CD4-positive, alpha-beta T cell (primary cell): ENCODE measurements at places on chromosomes 5 and 9. TPM values are rescaled to one million over a fixed set of nuclear protein-coding genes. Genes with fewer than 3 reads are reported as not detected.

The PDE6A gene
- total RNA-seq: not detected

The SLC6A3 gene
- total RNA-seq: not detected

The C9orf50 gene
- not detected for total RNA-seq

GRCh38 chr9:93681269-93682154, 105.1 kb downstream of the PHF2 start:
- no peak for DNase-seq

- DNase-seq: no peak
Observed at GRCh38 chr5:38595132-38595745, 38.8 kb upstream of the LIFR start.

DNA sequence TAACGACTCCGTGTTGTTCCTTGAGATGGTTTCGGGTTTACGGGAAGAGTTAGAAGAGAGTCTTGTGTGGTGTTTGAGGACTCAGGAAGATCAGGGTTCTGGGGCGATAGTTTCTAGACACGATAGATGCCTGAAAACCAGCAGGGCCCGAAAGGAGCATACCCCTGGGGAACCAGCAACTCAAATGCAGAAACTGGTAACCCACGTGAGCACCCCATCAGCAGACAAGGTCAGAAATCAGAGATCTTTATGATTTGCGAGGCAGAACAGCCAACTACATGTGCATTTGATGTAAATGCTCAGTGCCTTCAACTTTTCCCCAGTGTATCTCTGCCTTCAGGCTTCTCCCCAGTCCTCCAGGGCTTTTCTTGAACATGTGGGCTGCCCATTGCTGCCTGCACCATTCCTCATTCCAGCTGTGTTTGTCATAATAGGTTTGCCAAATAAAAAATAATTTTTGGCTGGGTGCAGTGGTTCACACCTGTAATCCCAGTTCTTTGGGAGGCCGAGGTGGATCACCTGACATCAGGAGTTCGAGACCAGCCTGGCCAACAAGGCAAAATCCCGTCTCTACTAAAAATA, 75.1 kb downstream of the BASP1 start:
- no peak for DNase-seq

GRCh38 chr5:178201927-178202235, 2.5 kb upstream of the HNRNPAB start:
- no peak for DNase-seq
